ENCODE measurements at places on chromosomes 3 and 15. TPM values are rescaled to one million over a fixed set of nuclear protein-coding genes. Genes with fewer than 3 reads are reported as not detected.

The CSTA gene
- 649 TPM for polyA plus RNA-seq

The FRMD4B gene
- 48.0 TPM for polyA plus RNA-seq

The REC114 gene
- not detected for polyA plus RNA-seq

The UBP1 gene
- 90.5 TPM for polyA plus RNA-seq

The DUOX1 gene
- 32.5 TPM for polyA plus RNA-seq

The SLC7A14 gene
- polyA plus RNA-seq = not detected

The GATM gene
- 1.2 TPM for polyA plus RNA-seq

DNA sequence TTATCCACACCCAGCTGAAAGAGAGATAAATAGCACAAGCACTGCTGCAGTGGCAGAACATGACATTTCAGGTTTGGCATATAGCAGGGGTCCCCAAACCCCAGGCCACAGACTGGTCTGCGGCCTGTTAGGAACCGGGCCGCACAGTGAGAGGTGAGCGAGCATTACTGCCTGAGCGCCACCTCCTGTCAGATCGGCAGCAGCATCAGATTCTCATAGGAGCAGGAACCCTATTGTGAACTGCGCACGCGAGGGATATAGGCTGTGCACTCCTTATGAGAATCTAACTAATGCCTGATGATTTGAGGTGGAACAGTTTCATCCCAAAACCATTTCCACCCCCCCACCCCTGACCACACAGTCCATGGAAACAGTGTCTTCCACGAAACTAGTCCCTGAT, 54.6 kb downstream of the CCR4 start:
- DNase-seq = no peak
- H3K27ac ChIP-seq = no peak overlapping the region
- no peaks in the 10 kb centered on the region for H3K4me1 ChIP-seq
- H3K27me3 ChIP-seq = no peaks in the 10 kb centered on the region
- peaks cover 12% of the 10 kb centered on the region for H3K36me3 ChIP-seq

GRCh38 chr3:101850246-101851051, 1.1 kb downstream of the NFKBIZ start:
- H3K4me1 ChIP-seq = peaks cover 23% of the 10 kb centered on the region
- H3K4me3 ChIP-seq = peak overlapping the region; percentile 73
- H3K36me3 ChIP-seq = peaks cover 27% of the 10 kb centered on the region
- peak overlapping the region; percentile 94 for H3K27ac ChIP-seq
- no peak for DNase-seq

DNA sequence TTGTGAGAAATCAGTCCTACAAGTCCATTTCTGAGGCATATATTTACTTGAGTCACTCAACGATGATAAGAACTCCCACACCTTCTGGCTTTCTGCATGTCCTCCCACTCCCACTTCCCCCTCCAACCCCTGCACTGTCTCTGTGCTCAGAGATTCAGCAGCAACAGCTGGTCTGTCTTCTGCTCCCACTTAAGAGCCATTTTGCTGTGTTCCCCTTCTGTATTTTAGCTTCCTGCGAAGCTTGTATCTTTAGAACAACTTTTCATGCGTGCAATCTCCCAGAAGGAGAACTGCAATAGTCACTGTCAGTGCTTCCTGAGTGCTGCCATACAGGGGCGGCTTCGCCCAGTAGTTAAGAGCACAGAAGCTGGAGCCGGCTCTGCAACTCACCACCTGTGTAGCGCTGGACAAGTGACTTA, 90.0 kb upstream of the SPATA12 start:
- H3K4me3 ChIP-seq = no peak overlapping the region
- no peaks in the 10 kb centered on the region for H3K36me3 ChIP-seq
- DNase-seq = no peak
- no peaks in the 10 kb centered on the region for H3K27me3 ChIP-seq

GRCh38 chr15:89472785-89473256, 23.6 kb downstream of the RHCG start:
- peaks cover 4% of the 10 kb centered on the region for H3K4me1 ChIP-seq
- H3K36me3 ChIP-seq = no peaks in the 10 kb centered on the region
- H3K27ac ChIP-seq = no peak overlapping the region
